Activated naive CD4-positive, alpha-beta T cell treated with anti-CD3 and anti-CD28 coated beads, Interleukin-2, amount 50 U/mL, for 72 hours (primary cell): ENCODE measurements at places on chromosomes 1 and 21. TPM values are rescaled to one million over a fixed set of nuclear protein-coding genes. Genes with fewer than 3 reads are reported as not detected.

DNA sequence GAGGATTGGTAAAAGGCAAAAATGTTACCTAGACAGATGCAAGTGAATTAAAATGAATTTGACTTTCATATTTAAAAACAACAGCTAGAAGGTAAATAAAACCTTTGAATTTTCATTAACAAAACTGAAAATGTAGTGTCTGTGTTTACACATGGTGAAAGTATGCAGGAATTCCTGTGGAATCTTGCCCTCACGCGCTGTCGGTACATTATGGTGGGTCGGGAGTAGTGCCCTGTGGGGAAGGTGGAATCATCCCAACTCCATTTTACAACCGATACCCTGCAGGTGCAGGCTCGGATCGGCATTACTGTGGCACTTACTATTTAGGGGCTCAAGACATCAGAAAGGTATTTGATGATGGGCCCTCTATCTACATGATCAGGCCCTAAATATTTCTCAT is 197.2 kb upstream of the MAP1LC3C start:
- no peak for DNase-seq

- no peak for DNase-seq
Observed at GRCh38 chr1:10835822-10836421, 39.5 kb upstream of the CASZ1 start.

DNA sequence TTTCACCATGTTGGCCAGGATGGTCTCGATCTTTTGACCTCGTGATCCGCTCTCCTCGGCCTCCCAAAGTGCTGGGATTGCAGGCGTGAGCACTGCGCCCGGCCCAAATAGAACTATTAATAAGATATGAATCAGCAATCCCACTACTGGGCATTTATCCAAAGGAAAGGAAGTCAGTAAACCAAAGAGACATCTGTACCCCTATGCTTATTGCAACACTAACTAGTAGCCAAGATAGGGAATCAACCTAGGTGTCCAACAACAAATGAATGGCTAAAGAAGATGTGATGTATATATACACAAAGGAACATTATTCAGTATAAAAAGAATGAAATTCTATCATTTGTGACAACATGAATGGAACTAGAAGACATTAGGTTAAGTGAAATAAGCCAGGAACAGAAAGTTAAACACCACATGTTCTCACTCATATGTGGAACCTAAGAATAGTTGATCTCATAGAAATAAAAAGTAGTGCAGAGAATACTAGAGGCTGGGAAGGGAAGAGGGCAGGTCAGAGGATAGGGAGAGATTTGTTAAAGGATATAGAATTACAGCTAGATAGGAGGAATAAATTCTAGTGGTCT is 48.8 kb downstream of the XPR1 start:
- no peak for DNase-seq

The MYCL gene
- total RNA-seq, result 0.72 TPM

GRCh38 chr1:159532922-159533321 is 2.9 kb downstream of the OR10J5 start:
- no peak for DNase-seq

- no peak for DNase-seq
Observed at GRCh38 chr1:15957221-15958095, 18.4 kb downstream of the ZBTB17 start.

DNA sequence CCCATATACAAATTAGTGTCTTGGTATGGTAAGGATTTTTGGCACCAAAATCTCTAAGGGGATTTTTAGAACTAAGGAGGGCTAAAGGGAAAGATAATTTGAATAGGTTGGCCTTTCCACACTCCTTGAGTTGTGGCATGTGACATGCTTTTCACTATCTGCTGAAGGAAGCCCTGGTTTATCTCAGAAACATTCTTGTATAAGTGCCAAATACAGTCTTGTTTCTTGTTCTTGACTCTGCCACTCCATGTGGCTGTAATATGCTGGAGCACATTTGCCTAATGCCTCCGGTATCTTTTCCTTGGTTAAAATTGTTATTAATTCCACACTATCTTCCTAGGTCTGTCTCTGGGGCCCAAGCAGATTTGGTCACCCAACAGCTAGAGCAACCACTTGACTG is 457.0 kb downstream of the USP25 start:
- no peak for DNase-seq

DNA sequence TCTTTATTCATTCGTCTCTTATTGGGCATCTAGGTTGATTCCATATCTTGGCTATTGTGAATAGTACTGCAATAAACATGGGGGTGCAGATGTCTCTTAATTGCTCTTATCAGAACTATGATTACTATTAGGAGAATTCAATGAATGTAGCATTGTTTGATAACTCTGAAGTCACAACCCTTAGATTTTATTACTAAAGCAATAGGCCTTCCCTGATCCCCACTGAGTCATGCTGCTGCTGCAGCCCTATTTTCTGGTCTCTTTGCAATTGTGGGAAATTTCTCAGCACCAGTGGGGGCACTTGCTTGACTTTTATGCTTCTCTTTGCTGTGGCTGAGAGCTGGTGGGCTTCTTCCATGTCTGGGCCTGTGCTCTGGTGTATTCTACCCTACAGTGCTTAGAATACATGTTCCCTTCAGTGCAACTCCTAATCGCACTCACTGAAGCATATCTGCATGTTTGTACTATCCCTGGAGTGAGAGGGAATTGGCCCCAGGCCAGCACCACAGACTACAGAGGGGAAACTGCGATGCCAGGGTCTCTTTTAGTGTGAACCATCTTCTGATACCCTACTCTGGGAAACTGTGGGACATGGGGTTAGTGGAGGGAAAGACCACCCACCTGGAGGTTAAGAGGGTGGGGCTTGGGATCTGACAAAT is 52.2 kb upstream of the ROR1 start:
- DNase-seq, result no peak

DNA sequence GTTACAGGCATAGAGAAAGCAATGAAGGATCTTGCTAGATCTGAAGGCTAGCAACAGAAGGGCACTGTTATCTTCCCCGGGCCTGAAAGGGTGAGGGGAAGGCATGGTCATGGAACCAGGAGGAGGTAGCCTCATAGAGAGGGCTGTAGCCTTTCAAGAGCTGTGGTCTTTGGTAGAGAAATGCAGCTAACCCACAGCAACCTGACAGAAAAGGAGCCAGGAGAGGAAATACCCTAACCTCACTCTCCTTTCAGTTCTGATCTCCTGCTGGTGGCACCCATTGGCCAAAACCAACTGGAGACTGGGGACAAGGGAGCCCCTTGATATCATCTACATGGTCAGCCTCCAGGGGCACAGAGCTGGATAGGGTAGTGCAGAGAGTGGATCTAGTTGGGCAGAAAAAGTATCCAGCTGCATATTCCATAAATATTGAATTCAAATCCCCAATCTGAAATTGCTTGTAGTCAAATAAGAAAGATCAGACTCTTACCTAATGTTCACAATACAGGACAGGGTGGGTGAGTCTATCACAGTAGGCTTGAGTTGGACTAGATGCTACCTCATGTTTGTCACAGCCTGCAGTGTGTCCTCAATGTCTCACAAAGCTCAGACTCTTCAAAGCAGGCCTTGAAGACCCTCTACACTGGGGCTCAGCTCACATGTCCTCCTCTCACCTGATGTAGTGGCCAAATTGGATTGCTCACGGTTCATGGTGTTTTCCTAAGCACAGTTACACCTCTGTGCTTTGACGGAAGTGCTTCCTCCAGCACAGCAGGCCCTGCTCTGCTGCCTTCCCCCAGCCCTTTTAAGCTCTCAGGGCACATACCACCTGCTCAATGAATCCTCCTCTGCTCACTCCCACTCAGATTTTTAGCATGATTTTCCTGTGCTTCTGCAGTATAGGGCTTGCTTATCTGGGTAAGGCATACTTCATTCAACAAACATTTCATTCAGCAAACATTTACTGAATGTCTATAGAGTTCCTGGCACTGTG is 74.1 kb upstream of the JUN start:
- DNase-seq, result no peak

The OR2T29 gene
- not detected for total RNA-seq

DNA sequence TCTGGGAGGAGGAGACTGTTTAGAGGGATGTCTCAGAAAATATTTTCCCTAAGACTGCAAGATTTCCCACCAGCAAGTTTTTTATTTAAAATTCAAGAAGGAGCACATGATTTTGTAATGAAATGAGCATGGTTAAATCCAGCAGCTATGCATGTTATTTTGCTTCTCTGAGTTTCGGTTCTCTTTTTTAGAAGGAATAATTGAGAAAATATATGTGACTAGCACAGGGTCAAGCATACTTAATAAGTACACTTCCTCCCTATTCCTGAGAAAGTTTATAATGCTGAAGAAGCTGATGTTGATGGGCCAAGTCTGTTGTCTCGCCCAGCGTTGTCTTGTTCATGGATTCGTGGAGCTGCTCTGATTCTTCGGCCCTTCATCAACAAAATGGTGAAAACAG is 51.2 kb downstream of the EXO1 start:
- DNase-seq, result no peak

- DNase-seq, result no peak
Observed at GRCh38 chr1:208068908-208069307, 158.0 kb upstream of the CD34 start.

- peak; percentile 69 for DNase-seq
Observed at GRCh38 chr1:23810818-23811540, 10.4 kb upstream of the GALE start.

- DNase-seq, result no peak
Observed at GRCh38 chr1:94299627-94300553, 62.5 kb upstream of the ARHGAP29 start.

DNA sequence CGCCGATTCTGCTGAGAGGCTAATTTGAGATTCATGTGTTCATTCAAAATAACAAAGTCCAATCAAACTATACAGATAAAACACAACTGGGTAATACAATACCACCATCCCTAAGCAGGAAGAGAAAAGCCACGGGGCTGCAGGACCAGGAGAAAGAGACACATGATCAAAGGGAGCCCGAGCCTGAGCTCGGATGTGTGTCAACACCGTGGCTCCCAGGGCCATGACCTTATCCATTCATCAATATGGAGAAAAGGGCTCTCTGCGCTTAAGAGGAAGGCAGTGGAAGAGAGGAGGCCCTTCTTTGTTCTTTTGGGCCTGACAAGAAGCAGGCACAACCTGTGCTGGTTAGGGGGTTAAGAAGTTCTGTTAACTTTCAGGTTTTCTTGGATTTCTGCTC is 56.7 kb downstream of the HUNK start:
- no peak for DNase-seq

DNA sequence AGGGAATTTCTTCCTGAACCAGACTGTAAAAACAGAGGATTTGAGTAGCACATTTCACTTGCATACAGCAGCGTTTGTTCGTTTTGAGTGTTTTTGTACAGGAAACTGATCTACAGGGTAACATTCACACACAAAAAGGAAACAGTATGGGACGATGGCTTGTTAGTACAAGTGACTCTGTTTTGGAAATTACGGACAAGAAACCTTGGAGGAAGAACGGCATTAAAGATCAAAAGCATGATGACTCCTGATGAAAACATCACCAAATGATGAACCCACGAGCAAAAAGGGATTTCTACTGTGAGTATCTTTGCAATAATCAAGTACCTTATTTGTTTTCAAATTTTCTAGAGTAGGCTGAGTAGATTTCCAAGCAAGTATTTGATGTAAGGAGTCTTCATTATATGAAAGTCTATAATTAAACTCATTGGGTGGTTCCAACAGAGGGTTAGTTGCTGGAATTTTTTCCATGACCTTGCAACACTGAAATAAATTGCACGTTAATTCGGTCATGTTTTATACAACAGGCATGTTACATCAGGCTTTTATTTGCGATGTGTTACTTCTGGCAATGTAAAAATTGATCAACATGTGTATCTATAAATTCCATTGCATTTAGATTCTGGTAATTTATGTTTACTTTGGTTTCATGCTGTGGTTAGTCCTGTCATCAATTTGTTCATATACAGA is 76.7 kb upstream of the KCNK2 start:
- no peak for DNase-seq

The PLA2G2D gene
- total RNA-seq, result not detected

DNA sequence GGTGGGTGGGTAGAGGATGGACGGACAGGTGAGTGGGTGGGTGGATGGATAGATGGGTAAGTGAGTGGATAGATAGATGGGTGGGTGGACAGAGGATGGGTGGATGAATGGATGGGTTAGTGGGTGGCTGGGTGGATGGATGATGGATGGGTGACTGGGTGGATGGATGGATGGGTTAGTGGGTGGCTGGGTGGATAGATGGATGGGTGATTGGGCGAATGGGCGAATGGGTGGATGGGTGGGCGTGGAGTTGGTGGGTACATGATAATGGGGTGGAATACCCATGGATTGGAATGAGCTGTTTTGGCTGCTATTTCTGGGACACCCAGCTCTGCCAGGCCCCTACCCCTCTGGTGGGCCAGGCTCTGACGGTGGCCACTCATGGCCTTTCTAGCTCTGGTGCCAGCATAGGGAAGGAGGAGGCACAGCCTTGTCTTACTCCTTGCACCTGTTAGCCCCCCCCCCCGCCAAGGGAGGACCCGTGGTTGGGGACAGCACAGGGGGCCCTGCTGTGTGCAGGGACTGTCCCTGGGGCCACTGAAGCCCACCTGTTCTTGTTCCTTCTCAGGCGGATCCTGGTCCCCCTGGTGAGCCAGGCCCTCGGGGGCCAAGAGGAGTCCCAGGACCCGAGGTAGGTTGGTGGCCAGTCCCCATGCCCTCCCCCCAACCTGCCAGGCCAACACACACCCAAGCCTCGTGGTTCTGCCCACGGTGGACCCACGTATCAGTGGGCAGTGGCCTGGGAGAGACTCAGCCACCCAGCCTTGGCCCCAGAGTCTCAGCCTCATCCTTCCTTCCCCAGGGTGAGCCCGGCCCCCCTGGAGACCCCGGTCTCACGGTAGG is 26.4 kb downstream of the COL6A2 start:
- DNase-seq, result peak; percentile 44

GRCh38 chr1:228079601-228080263 is 2.8 kb upstream of the ARF1 start:
- no peak for DNase-seq

The FNDC5 gene
- not detected for total RNA-seq

The EFHD2 gene
- 55.8 TPM for total RNA-seq

DNA sequence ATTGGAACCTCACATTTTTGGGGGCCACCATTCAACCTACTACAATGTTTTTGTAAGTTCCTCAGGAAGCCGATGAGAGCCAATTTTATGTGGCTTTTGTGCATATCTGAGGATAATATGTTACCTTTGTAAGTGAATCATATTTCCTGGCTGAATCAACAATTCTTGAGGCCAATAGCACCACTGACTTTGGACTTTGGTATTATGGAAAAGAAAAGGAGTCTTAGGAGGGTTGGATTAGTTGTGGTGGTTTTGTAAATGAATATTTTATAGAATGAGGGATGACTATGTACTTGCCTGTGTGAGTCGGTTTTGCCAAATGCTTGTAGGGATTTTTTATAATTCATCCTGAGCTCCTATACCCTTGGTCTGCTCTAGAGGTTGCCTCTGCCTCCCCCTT is 181.5 kb upstream of the HMGB4 start:
- no peak for DNase-seq

The NCMAP gene
- total RNA-seq, result 0.05 TPM

The PCBP3 gene
- 19.7 TPM for total RNA-seq

GRCh38 chr1:184747089-184747955 is 7.3 kb downstream of the EDEM3 start:
- no peak for DNase-seq
